Activated naive CD8-positive, alpha-beta T cell treated with anti-CD3 and anti-CD28 coated beads, Interleukin-2, amount 10 ng/mL, durations not matched to agents 7 days and 5 days (primary cell): ENCODE measurements at places on chromosomes 7 and 10. TPM values are rescaled to one million over a fixed set of nuclear protein-coding genes. Genes with fewer than 3 reads are reported as not detected.

DNA sequence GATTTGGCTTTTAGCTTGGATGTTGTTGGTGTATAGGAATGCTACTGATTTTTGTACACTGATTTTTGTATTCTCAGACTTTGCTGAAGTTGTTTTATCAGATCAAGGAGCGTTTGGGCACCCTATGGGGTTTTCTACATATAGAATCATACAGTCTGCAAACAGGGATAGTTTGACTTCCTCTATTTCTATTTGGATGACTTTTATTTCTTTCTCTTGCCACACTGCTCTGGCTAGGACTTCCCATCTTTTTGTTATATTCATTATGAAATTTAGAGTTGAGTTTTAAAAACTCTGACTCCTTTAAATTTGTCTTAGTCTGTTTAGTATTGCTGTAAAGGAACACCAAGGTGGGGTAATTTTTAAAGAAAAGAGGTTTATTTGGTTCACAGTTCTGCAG is 4.7 kb downstream of the ZNF786 start:
- no peak for DNase-seq

DNA sequence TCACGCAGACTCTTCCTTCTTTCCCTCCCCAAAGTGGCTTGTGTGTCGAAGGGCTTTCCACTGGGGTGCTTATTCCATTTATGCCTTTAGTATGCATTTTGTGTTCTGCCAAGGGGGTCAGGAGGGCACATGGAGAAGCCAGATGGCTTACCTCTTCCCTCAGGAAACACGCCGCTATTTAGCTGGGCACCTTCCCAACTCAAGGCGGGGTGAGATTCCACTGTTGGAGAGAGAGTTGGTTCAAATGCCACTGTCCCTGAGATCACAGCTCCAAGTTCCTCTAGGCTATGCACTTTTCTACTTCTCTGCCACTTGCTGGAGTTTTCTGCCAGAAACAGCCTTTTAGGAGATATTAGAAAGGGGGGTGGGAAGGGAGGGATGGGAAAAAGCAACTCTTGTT is 1091.8 kb downstream of the LRMDA start:
- no peak for DNase-seq

- no peak for DNase-seq
These were observed 140.8 kb downstream of the GLCCI1 start for GRCh38 chr7:8109196-8110022.

DNA sequence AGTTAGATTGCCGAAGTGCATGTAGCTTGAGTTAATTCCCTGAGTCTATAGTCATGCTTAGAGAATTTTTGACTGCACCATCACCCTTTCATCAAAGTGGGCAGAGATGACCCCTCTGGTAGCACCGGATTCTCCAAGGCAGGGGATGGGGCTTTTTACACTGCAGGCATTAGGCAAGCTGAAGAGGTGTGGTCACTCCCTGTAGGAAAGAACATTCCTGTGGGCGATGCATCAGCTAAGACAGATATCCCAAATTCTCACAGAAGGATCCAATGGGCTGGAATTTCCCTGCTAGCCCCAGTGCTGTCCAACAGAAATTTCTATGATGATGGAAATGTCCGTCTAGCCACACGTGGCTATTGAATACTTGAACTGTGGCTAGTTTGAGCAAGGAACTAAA is 118.2 kb downstream of the ADAM12 start:
- no peak for DNase-seq

DNA sequence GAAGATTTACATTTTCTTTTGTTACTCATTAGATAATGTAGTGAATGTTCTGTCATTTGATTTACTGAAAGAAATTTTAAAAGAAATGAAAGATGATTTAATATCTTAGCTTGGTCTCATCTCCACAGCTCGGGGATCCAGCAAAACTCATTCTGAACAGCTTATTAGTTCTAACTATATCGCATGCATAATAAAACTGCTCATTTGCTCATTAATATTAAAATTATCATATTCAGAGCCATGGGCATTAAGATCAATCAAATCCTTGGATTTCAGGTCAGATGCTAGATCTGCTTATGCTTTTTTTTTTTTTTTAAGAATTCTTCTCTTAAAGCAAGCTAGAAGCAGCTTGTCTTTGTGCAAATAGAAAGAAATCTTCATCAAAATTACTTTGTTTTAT is 246.1 kb downstream of the FOXP2 start:
- DNase-seq: no peak

The NAT16 gene
- not detected for total RNA-seq

- no peak for DNase-seq
These were observed 51.6 kb downstream of the FAM204A start for GRCh38 chr10:118290471-118290995.

The SPACDR gene
- total RNA-seq: 5.9 TPM

DNA sequence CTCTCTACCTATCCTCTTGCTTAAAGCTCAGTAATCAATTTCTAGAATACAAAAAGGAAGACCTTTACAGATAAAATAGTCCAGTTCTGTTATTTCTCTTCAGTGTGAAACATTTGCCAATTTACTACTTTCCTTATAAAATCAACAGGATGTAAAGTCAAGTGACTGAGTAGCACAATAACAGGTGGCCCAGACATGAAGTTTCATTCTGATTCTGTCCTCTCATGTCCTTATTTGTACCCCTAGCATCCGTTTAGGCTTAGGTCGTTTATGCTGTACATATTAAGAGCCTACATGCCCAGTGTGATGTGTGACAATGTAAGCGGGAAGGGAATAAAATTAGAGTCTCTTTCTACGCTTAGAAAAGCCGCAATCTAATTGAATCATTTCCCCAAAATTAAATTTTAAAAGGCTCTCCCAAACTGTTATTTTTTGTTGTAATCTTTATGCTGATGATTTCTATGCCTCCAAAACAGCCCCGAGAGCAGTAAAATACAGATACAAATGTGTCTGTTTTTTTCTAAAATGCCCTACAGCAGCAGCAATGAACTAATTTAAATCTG is 29.1 kb downstream of the EPC1 start:
- DNase-seq: no peak

DNA sequence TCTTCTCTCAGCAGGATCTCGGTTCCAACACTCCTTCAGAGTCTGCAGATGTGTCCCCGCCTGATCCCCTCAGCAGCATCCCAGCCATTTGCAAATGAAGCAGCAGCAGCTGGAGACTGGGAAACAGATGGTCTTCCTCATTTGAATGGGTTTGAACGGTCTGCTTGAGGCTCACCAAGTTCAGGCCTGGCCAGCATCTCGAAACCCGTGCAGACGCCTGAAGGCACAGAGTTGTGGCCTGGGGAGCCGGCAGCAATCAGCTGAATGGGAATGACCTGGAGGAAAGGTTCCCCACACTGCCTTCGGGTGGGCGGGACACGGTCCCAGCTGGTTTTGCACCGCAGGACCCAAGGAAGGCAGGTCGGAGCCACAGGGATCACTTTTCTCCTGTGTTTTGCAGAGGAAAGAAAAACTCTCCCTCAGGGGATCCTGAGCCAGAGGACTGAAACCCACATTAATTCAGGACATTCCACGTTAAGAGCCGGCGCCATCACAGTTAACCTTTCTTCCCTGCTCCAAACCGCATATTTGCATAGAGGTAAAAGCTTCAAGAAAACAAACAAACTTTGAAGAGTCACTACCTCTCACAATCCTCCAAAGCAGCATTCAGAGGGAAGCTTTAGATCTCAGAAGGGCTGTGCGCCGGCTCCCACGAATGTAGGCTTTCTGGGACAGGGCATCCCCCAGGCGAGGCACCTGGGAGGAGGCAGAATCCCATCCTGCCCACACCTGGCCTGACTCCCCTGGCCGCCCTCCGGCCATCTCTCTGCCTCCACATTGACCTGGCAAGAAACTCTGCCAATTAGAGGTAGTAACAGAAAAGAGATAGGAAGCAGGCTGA is 17.7 kb downstream of the FGFR2 start:
- DNase-seq: no peak

The ZNF248 gene
- total RNA-seq: 12.5 TPM

The TMEM243 gene
- total RNA-seq: 56.1 TPM

The AKR1C4 gene
- total RNA-seq: not detected

DNA sequence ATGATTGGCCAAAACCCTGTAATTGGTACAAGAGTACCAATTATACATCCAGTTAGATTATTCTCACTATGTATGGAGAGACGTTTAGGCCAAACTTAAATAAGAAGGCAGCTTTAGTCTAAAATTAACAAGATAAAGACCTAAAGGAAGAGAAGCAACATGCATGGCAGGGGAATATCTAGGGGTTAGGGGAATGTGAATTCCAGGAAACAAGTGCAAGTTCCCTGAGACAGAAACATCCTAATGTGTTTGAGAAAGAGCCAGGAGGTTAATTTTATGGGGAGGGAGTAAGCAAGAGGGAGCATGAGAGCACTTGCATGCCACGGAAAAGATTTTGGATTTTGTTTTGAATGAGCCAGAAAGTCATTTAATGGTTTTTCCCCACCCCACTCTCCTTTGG is 39.6 kb upstream of the CCDC6 start:
- DNase-seq: no peak

The CYP2W1 gene
- total RNA-seq: not detected

DNA sequence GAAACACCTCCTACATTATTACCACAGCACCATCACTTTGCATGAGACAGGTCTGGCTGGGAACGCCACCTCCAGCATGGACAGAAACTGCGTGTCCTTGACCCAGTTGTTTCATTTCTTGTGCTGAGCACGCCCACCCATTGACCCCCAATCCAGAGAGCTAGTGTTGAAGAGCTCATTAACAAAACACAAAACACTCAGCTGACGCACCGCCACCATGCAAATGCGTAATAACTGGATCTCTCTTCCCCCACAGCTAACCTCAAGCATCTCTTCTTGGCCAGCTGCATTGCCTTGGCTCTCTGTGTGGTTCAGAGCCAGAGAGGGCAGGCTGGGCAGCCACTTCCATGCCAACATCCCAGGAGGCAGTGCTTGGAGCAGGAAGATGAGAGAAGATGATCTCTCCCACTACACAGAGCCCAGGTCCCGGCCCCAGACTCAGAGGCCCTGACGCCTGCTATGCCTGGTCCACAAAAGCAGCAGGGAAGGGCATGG is 173.5 kb downstream of the PLXNA4 start:
- no peak for DNase-seq

DNA sequence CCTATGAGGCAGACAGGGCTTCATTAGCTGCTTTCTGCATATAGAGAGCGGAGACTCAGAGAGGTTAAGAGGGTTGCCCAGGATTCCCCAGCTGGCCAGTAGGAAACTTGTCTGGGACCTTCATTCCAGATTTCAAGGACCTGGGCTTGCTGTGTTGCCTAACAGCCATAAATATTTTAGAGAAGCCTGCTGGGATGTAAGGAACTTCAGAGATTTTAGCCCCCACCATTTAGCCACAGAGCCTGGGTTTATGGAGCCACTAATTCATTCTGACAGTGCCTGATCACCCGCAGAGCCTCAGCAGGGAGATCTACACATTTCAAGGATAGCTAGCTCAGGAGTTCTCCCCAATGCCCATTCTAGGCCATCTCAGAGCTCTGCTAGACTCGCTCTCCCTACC is 56.6 kb upstream of the TRUB1 start:
- no peak for DNase-seq

DNA sequence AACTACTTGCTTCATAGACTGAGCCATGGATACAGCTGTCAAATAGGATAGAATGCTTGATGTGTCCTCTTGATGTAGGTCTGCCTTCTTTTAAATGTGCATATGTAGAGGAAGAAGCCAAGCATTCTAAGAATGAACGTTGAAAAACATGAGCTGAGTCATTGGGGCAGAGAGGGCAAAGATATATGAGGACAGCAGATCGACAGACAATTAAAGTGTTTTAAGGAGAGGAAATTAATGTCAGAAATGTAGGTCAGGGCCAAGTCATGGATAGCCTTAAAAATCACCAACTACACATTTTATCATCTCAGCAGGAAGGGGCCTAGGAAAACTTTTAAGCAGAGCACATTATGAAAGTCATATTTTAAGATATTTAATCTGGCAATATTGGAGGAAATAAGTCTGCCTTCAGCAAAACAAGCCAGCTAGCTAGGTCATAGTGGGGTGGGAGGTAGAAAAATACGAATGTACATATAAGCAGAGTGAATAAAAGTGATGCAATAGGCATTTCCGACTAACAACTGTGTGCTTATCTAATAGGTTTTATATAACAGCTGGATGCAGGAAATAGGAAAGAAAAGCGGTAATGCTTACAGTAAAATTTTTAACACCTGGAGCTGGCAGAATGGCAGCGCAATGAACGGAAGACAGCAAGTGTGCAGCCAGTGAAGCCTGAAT is 638.3 kb upstream of the TPK1 start:
- no peak for DNase-seq

- no peak for DNase-seq
These were observed 275.0 kb downstream of the PTEN start for GRCh38 chr10:88138319-88138848.

DNA sequence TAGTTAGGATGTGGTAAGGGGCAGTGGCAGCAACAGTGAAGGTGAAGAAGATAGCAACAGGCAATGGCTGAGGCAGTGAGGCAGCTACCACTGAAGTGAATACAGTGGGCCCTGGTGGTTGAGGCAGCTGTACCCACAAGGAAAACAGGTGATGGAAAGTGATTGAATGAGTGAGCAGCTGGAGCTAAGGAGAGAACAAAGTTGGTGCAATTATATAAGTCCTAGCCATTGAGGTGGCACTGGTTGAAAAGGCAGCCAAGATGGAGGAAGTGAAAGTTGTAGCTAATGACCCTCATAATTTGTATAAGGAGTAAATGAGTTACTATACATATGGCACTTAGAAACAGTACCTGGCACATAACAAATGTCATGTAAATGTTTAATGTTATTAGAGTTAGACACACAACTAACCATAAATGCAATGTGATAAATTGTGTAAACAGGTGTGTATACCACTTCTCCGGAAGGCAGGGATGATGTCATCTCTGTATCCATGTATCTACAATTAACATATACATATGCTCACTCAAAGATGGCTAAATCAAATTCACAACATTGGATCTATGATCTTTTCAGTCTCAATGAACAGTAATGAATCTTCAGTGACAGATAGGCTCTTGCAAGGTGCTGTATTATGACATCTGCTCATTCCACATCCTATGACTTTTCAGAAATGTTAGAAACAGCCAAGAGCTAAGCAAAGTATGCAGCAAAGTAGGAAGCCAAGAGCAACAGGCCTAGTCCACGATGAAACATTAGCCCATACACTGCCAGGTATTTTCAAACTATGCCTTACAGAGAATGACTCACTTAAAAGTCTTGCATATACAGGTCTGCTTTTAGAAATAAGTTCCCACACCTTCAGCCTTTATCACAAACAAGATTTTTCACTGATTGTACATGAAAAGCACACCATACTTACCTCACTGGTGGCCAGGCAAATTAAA is 10.7 kb downstream of the XPNPEP1 start:
- DNase-seq: no peak

The LBX1 gene
- not detected for total RNA-seq

- DNase-seq: no peak
These were observed 627 bp upstream of the FLNC start for GRCh38 chr7:128829391-128830166.

The SPDYE16 gene
- 0.71 TPM for total RNA-seq

- DNase-seq: no peak
These were observed 46.2 kb upstream of the CCDC3 start for GRCh38 chr10:13047529-13048206.

DNA sequence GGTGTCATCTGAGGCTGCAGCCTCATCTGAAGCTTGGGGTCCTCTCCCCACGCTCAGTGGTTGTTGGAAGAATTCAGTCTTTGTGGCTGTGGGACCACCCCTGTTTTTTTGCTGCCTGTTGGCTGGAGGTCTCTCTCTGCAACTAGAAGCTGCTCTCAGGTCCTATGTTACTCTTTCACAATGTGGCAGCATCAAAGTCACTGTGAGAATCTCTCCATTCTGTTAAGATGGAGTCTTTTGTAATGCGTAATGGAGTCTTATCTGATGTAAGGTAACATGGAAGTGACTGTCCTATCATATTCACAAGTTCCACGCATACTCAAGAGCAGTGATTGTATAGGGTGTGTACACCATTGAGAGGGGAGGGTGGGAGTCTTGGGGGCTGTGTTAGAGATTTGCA is 24.9 kb downstream of the TSPAN13 start:
- no peak for DNase-seq

The CALML5 gene
- not detected for total RNA-seq

The SLC18A3 gene
- not detected for total RNA-seq
